ENCODE measurements at places on chromosomes 2 and 18. TPM values are rescaled to one million over a fixed set of nuclear protein-coding genes. Genes with fewer than 3 reads are reported as not detected.

EVX2 gene
- not detected for total RNA-seq

LOXHD1 gene
- total RNA-seq: not detected

CCDC68 gene
- total RNA-seq: 0.17 TPM

INHA gene
- total RNA-seq: not detected

INHBB gene
- not detected for total RNA-seq

PROKR1 gene
- not detected for total RNA-seq

ITGA4 gene
- 196 TPM for total RNA-seq

SPP2 gene
- total RNA-seq: not detected

ABCG5 gene
- not detected for total RNA-seq

TMEM247 gene
- not detected for total RNA-seq

TLX2 gene
- 1.4 TPM for total RNA-seq

DHRS9 gene
- total RNA-seq: 0.71 TPM

CPO gene
- total RNA-seq: not detected

TNS1 gene
- total RNA-seq: 4.4 TPM

FBLN7 gene
- 49.9 TPM for total RNA-seq

TRAF3IP1 gene
- total RNA-seq: 3.4 TPM

SLC16A14 gene
- not detected for total RNA-seq

IL37 gene
- not detected for total RNA-seq

ARL6IP6 gene
- 18.9 TPM for total RNA-seq

NTSR2 gene
- total RNA-seq: not detected

ITGB1BP1 gene
- 109 TPM for total RNA-seq

DYNAP gene
- total RNA-seq: not detected

PXDN gene
- total RNA-seq: not detected

TMEM200C gene
- not detected for total RNA-seq

SRD5A2 gene
- not detected for total RNA-seq

GCKR gene
- total RNA-seq: not detected

CFAP65 gene
- not detected for total RNA-seq

HNMT gene
- total RNA-seq: not detected

All from activated T-helper 17 cell treated with anti-CD3 and anti-CD28 coated beads, Interleukin-2, amount 50 U/mL, for 72 hours (primary cell).